Activated T-helper 1 cell treated with Interleukin-2 at 50 U/mL for 16 hours (primary cell): ENCODE measurements at places on chromosomes 5 and 9.

- no peak for DNase-seq
Measured at GRCh38 chr5:143041461-143041860, 271.3 kb downstream of the ARHGAP26 start.

GRCh38 chr5:23026252-23027170 lies 173.4 kb upstream of the CDH12 start:
- no peak for DNase-seq

DNA sequence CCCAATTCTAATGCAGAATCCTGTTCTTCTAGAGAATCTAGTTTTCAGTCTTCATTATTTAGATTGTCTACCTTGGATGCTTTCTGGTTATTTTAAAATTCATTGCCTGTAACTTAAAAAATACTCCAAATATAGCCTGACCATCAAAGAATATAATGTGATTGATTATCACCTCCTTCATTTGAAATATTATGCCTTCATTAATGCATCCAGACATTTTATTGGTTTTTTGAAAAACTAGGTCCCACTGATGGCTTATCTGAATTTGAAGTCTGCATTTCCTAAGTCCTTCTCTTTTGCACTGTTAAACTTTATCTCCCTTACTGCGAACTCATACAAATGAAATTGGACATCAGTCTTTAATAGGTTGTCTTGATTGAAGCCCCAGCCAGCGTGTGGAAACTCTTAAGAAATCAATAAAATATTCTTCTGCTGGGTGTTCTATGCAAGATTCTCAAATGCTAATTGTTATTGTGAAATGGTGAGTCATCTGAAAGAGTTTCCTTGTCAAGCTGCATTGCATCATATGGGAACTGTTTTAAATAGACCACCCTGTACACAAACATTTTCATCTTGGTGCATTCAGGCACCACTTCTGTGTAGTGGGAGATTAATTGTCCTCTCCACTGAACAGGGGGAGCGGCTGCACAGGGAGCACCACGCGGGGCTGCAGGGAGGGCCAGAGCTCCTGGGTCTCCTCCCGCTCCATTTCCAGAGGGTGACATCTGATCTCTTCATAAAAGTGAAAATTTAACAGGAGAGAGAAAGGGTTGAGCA lies 92.3 kb upstream of the FANCC start:
- no peak for DNase-seq

DNA sequence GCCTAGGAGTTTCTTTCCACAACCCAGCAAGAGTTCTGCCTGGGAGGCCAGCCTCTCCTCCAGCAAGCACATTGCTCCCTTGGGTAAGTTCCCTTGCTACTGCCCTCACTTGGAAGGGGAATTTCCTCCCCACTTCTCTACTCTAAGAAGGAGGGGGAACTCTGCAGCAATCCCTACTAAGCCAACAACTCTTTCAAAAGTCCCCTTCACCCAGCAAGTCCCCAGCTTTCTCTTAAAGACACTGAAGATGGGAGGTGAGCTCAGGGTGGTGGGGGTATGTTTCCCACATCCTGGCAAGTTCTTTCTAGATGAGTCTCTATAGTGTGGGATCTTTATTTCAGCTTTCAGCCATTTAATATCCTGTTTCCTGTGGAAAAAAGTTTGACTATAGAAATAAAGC lies 49.0 kb downstream of the PDE8B start:
- no peak for DNase-seq

DNA sequence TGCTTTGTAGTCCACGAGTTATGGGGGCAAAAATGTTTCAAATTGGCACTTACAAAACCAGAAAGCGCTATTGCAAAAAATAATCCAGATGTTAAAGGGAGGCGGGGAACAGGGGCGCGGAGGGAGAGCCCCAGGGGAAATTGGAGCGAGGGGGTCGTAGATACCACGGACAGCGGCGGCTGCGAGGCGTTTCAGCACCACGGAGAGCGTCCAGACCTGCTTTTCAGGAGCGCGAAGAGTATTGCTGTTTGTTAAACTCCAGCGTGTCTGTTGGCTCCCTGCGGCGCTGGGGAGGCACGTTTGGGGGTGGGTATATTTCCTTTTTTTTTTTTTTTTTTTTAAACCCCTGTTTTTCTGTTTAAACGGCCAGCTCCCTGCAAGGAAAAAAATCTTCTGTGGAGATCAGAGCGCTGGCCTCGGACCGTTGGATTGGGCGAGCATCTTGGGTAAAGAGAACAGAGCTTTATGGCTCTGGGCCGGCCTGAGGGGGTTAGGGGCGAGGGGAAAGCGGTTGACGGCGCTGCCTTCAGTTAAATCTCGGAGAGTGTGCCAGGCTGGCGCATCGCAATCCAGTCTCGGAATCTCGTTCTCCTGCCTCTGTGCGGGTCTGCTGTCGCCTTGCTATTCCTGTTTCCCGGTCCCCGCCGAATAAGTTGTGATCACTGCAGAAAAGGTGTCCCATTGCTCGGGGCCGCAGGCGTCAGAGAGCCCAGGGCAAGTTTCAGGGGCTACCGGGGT lies at the start of gene GLRA1:
Gene GLRA1, minus strand, starts transcription at position 288 of the 738 bp plus-strand sequence. CDS start 302 bp downstream, outside the sequence.
- peak; percentile 11 for DNase-seq

DNA sequence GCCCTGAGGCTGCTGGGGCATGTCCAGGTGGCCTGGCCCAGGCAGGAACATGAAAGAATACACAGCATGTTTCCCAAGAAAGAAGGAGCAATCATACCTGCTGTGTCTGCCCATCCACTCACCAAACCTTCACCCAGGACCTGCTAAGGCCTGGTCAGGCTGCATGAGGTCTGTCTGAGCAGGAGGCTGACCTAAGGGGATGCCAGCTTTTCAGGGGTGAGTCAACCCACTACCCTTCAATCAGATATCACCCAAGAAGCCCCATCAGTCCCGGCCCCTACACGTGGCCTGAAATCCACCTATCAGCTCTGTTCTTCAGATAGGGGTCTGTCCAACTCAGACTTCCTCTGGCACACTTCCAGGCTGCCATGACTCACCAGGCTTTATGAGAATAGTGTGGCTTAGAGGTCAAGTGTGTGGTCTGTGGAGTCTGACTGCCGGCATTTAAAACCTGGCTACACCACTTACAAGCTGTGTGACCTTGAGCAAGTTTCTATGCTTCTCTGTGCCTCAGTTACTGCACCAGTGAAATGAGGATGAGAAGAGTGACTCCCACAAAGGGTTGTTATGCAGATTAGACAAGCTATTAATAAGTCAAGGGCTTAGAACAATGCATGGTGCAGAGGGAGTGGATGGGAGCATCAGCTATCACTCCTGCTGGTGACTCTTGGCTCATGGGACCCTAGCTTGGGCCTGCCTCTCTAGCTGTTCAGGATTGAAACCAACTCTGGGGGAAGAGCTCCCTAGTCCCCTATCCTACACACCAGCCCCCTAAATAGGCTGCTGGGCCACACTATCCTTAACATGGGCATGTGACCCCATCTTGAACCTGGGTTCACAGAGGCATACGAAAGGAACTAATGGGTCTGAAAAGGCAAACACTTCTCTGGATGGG lies 130.3 kb downstream of the PAX5 start:
- no peak for DNase-seq

GRCh38 chr9:37100327-37100726 lies 20.0 kb upstream of the ZCCHC7 start:
- DNase-seq = no peak

- DNase-seq = no peak
Measured at GRCh38 chr9:28317745-28318144, 744.5 kb upstream of the C9orf72 start.

- DNase-seq = no peak
Measured at GRCh38 chr9:82105729-82106128, 117.2 kb downstream of the SPATA31D1 start.

DNA sequence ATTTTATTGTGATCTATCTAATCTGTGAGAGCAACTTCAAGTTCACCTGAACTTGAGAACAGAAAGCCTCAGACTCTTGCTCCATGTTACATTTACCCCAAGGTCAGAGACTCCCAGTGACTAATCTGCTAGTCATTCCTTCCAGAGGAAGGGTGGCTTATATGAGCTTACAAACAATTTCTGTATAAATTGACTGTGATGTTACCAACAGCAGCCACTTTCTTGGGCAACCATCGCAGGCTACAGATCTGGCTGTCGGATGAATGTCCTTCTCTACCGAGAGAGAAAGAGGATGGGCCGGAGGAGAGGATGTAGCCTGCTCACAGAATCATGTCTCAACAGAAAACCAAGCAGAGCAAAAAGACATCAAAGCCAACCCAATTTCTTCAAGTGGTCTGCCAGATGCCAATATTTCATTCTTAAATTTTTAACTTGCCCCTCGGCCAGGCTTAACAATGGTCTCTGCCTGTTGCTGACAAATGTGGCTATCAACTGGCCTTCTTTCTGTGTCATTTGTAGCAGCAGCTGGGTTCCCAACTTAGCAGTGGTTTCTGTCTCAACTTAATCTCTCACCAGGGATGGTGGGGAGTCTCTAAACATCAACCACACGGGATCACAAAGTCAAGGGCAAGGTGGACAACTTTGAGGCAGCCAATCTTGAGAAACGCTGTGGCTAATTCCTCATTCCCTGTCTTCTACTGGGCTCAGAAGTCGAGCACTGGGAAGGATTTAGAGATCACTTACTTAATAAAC lies 81.3 kb downstream of the RAPGEF1 start:
- no peak for DNase-seq

- no peak for DNase-seq
Measured at GRCh38 chr5:134092875-134093274, 21.6 kb upstream of the TCF7 start.

- no peak for DNase-seq
Measured at GRCh38 chr5:88081877-88082276, 186.8 kb downstream of the TMEM161B start.

DNA sequence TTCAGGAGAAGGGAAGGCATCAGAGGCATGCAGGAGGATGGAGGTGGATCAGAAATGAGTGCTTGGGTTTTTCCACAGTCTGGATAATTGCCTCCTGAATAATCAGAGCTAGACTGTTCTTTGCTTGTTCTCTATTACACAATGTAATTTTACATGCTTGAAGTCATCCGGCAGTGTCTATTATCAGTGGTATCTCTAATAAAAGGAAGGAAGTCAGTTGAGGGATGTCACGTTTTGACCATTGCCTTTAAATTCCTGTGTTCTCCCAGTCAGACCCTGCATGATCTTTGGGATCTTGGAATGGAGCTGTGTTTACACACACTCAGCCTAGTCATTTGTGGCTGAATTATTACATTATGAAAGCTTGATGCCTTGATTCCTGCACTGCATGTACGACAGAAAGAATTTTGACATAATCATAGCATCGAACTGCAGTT lies 91.0 kb downstream of the PDE8B start:
- DNase-seq = no peak

- no peak for DNase-seq
Measured at GRCh38 chr5:124675931-124676846, 70.2 kb downstream of the ZNF608 start.

DNA sequence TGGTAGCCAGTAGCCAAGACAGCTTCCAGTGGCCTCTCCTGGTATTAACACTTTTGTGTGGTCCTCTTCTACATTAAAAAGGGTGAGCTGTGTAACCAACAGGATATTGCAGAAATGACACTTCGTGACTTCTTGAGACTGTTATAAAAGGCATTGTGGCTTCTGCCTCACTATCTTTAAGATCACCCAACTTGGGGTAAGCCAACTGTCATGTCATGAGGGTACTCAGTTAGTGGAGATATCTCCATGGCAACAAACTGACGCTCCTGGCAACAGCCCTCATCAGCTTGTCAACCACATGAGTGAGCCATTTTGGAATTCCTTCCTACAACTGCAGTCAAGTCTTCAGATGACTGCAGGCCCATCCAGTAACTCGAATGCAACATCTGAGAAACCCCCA lies 121.7 kb downstream of the DEPDC1B start:
- no peak for DNase-seq

GRCh38 chr9:124190761-124191160 lies 67.0 kb upstream of the NEK6 start:
- no peak for DNase-seq

- no peak for DNase-seq
Measured at GRCh38 chr9:101054657-101055056, 26.1 kb downstream of the PLPPR1 start.

DNA sequence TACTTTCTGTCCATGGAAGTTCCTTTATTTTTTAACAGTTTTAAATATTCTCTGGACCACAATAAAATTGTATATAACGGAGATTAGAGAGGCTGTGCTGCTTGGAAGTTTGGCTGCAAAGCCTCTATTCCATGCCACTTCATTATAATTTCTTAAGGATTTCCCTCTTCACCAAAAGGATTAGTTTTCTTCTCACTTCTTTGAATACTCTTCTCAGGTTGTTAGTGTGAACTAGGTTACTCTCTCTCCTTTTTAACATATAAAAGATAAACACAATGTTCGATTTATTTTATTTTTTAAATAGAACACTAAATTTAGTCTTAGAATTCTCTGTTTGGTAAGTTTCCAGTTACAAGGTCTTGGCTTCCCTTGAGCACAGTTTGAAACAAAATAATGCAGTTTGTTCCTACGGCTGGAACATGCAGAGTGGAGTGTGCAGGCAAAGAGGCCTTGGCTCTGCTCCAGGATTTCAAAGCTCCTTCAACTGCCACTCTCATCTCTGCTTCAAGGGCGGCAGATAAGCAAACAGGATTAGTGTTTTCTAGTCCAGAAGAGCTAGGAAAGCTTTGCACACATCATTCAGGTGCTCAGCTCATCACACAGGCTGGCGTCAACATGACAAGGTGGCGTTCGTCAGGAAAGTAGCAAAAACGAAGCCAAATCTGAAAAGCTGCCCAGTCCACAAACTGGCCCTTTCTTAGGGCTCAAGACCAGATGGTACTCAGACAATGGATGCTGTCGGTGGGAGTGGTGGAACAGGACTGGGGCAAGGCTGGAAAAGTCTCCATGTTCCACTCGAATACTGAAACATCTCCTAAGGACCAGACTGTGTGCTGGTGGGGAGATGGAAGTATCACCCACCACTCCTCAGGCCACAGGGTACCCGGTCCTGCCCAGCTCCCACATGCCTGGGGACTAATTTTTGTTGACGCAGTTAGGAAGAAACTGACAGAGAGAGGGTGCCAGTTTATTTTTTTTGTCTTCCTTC lies 286.6 kb downstream of the CRB2 start:
- no peak for DNase-seq

GRCh38 chr5:98454904-98455303 lies 318.6 kb upstream of the RGMB start:
- DNase-seq = no peak

GRCh38 chr9:91047993-91048607 lies 246.5 kb downstream of the SYK start:
- no peak for DNase-seq

GRCh38 chr9:97895211-97895610 lies 27.1 kb downstream of the TRMO start:
- DNase-seq = no peak

DNA sequence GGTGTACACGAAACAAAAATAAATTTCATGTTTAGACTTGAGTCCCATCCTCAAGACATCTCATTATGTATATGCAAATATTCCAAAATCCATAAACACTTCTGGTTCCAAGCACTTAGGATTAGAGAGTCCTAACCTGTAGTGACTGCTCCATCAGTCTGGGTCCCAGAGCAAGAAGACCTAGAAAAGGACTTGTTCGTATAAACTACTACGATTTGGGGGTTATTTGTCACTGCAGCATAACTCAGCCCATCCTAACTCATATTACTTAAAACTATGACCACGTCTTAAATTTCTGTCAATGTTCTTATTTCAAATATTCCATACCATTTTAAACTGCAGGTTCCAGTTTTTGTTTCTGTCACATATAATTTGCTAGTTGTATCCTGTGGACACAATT lies 463.0 kb downstream of the AGTPBP1 start:
- DNase-seq = no peak
